ENCODE measurements at places on chromosomes 1 and 21.

GRCh38 chr1:31476891-31477846, 64.2 kb downstream of the SERINC2 start:
- DNase-seq = no peak

DNA sequence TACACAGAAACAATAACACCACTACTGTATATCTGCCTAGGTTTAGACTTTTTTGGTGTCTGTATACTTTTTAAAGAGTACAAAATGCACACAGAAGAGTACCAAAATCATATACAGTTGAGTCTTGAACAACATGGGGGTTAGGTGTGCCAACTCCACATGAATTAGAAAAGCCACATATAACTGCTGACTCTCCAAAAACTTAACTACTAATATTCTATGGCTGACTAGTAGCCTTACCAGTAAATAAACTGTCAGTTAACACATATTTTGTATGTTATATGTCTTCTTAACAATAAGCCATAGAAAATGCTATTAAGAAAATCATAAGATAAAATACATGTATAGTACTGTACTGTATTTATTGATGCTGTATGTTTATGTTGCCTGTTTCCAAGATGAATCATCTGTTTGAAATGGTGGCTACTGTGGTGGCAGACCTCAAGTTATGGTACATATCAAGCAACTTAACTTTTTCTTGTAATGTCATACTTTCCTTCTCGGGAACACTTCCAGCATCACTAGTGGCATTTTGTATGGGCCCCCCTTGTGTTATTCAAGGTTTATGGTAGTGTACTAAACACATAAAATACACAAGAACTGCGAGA, 71.2 kb downstream of the LHX4 start:
- DNase-seq = no peak

DNA sequence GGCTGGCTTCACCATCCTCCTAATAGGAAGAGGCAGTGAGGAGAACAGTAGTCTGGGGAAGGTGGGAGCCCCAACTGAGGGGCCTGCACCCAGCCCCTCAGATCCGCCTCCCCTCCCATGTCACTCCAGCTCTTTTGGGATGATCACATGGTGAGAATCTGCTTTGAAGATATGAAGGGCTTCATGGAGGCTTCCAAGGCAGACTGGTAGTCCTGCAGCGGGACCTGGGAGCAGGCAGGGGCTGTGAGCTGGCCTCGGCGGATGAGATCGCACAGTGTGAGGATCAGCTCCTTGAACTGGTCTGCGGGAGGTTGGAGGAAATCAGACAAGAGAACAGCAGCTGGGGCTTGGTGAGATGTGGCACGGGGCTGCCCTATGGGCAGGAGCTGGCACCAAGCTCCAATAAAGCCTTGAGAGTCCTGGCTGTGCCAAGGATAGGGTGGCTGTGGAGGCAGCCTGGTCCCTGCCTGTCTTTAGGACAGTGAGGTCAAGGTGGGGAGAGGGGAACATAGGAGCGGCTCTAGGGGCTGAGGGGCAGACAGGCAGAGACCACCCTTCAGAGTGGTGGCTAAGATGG, 12.3 kb upstream of the SRSF4 start:
- no peak for DNase-seq

DNA sequence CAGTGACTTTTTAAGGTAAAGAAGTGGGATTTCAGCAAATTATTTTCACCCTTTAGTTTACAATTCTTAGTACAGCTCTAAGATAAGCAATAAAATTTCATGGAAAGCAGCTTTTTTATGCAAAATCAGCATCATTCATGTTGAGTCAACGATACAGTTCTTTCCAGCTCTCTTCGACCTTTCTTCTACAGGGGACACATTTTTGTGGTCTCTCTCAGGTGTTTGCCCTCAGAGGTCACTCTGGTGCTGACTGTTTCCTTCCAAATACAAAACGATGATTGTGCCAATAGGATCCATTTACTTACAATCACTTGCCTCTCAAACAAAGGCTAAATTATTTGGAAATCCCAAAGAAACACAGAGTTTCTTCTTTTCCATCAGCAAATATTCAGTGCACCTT, 51.0 kb downstream of the PSMG1 start:
- DNase-seq = no peak

DNA sequence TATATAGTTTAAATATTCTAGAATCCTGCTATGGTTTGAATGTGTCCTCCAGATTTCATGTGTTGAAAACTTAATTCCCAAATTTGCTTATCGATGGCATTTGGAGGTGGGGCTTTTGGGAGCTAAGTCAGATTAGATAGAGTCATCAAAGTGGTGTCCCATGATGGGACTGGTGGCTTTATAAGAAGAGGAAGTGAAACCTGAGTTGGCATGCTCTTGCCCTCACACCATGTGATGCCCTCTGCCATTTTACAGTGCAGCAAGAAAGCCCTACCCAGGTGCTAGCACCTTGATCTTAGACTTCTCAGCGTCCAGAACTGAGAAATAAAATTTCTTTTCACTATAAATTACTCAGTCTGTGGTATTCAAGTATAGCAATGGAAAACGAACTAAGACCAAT, 111.3 kb downstream of the TGFB2 start:
- DNase-seq = no peak

GRCh38 chr1:154851392-154852177, 18.5 kb downstream of the KCNN3 start:
- DNase-seq = no peak

DNA sequence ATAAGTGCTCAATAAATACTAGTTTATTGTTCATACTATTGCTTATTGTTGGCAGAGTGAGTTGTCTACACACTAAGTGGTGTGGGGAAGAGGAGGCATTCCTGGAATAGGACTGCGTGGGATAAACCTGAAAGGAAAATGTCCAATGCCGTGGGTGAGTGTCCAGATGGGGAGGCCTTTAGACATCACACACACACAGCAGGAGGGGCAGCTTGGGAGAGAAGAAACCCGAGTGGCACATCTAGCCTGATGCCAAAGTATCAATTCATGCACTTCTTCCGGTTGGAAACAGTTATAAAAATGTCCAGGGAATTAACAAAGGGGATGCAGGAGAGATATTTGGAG, 27.3 kb downstream of the CCN1 start:
- no peak for DNase-seq

DNA sequence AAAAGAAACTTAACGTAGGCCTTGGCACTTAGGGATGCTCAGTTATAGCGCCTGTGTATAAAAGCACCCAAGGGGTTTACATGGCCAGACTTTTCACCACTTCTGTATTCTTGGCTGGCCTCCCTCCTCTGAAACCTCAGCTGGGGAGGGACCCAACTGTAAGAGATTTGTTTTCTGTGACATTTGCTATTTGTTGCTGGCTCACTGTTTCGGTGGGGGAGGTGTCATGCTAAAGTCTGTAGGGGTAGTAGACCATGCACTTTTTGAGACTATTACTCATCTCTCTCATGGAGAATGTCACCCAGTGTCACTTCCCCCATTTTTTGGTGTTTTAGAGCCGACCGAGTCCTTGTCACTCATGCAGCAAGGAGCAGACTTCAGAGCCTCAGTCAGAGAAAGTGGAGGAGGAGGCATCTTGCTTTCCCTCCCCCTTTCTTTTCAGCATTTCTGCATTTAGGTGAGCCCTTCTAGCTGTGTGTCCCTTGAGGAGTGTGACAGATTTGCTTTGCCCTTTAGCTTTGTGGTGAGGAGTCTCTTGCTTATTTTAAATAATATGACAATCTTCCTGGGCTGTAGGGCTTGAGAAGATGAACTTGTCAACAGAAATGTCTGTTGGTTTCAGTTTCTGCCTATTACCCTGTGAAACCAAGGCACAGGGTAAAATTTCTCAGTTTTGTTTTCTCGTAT, 160.1 kb downstream of the FASLG start:
- DNase-seq = no peak

DNA sequence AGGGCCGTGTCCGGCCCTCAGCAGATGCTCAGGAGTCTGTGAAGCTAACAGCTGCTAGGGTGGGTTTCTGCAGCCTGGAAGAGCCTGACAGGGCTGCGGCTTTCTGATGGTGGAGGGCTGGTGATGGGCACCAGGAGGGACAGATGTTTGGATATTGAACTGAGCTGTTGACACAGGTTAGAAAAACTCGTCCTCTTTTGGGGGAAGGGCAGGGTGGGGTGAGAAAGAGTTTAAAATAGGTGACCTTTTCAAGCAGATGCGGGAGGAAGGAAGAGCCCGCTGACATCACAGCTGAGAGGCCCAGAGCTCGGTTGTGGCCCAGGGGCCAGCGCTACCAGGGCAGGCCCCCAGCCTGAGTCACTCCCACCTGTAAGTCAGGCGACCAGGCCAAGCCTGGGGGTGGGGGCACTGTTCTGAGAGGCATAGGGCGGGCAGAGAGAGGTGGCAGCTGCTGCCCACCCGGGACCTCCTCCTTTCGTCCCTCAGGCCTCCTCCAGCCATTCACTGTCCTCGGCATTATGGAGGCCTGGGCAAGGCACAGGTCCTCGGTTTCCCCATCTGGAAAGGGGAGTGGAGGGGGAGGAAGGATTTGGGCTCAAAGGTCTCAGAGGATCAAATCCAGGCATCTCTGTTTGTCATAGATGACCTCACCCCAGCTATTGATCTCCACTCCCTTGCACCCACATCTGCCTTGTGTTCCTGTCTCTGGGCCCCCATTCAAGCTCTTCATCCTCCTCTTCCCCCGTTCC, 32.3 kb upstream of the ID3 start:
- DNase-seq = no peak

GRCh38 chr1:170587253-170587593, 55.3 kb downstream of the GORAB start:
- no peak for DNase-seq

DNA sequence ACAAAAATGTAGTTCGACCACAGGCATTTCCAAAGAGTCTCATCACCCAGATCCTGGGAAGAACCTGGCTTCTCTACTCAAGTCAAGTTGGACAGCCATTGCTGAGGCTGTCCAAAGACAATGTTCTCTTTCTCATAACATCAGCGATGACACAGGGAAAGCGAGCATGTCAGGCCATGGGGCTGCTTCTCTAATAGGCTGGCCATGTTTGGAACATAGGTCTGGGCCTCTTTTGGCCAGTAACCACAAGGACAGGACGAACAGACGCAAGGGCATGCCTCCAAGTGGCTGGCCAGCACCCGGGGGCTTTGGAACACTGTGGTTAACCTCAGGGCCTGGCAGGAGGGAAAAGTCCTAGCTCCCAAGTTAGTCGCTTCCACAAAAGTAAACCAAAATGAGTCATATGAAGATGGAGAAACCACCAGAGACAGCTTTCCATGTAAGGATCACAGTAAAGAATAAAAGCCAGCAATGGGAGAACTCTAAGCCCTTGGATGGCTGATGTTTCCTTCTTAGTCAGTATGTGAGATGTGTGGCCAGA, 80.6 kb upstream of the SLC44A3 start:
- no peak for DNase-seq

- DNase-seq = no peak
Measured at GRCh38 chr1:229228522-229228921, 42.4 kb upstream of the RAB4A start.

- peak; percentile 33 for DNase-seq
Measured at GRCh38 chr1:246647113-246647512, 77.1 kb upstream of the SCCPDH start.

DNA sequence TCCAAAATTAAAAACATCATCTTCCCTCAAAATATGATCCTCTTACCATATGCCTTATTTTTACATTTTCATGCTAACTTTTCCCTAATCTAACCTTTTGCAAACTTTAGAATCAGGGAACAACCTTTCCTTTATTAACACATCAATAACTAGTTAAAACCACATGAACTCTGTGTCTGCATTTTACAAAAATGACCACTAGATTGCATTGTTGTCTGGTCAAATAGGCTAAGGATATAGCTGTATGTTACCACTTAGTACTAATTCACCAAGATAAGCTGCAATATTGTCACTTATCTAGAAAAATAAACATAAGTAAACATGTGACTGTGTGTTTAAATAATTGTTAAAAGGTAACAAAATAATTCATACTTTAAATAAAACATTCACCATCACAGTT, 82.3 kb downstream of the DENND1B start:
- DNase-seq = no peak

- no peak for DNase-seq
Measured at GRCh38 chr1:152190589-152190988, 31.6 kb upstream of the RPTN start.

DNA sequence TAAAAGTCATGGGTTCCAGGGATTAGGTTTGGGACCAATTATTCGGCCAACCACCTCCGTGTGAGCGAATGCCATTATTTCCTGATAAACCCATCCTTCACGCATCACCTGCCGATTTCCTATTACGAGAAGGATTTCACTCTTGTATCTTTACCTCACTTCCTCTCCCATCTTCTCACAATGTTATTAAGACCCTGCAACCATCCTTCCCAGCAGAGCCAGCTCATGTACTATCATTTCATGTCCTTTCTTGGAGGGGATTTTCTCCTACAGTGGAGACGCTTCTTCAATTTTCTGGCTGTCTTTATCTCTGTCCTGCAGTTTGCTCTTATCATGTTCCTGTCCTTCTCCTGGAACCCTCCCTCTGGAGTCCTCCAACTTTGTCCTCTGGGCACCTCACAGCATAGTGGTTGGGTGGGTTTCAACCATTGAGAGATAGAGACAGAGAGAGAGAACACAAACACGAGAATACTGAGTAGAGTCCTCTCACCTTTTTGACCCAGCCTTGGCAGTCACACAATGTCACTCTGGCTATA, 192.2 kb downstream of the DYRK1A start:
- no peak for DNase-seq

- no peak for DNase-seq
Measured at GRCh38 chr1:87348341-87349019, 19.8 kb downstream of the LMO4 start.

- DNase-seq = peak; percentile 83
Measured at GRCh38 chr1:110207831-110208230, 2.3 kb upstream of the KCNC4 start.

DNA sequence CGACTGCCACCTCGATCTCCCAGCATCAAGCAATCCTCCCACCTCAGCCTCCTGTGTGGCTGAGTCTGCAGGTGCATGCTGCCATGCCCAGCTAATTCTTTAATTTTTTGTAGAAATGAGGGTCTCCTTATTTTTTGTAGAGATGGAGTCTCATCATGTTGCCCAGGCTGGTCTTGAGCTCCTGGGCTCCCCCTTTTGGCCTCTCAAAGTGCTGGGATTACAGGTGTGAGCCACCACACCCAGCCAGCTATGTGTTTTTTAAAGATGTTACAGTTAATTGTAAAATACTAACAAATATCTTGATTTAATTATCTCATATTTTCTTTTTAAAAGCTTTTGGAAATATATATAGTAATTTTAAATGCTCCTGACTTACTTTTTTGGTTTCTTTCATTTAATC, 181.3 kb upstream of the DMRTA2 start:
- no peak for DNase-seq

GRCh38 chr1:216822480-216822879, 99.3 kb upstream of the ESRRG start:
- no peak for DNase-seq

DNA sequence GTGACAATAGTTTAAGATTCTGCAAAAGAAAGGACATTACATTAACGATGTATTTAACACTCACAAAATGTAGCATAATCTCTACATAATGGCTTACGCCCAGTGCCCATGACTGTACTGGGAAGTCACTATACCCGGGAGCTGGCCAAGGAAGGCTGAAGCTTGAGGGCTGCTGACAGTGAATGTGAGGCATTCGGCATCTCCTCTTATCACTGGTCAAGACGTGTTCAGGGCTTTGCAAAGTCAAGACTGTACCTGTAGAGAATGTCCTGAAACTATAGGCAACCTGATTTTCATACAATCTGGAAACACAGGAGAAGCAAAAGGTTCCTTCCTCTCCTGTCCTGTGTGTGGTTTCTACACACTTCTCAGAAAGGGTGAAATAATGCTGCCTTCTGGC, 12.7 kb upstream of the IFNGR2 start:
- no peak for DNase-seq

- no peak for DNase-seq
Measured at GRCh38 chr1:53959664-53960250, 13.6 kb downstream of the LRRC42 start.

Measured in HuH-7.5 (cell line).